ENCODE measurements at places on chromosomes 1 and 21.
A peak's percentile ranks its signal among the peaks of the same experiment; 100 is the strongest.

GRCh38 chr1:82778612-82779011 lies 977.9 kb downstream of the ADGRL2 start:
- no peak for DNase-seq

DNA sequence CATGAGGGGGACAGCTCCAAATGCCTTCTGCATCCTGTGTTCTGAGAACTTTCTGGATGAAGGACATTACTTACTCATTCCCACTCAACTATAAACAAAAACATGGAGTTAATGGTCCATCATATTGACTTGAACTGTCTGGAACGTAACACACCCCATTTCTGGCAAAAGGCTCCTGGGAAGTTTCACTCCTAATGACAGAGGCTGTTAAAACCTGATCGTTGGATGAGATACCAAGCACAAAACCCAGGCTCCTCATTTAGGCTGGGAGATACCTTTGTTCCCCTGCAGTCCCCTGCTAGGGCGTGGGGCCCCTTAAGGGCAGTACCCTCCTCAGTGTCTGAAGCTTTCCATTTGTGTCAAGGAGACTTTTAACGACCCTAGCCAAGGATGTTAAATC lies 78.9 kb downstream of the RHOU start:
- DNase-seq = no peak

- DNase-seq = no peak
Observed at GRCh38 chr1:206826394-206826793, 39.0 kb upstream of the IL20 start.

GRCh38 chr1:41738006-41738405 lies 180.7 kb downstream of the HIVEP3 start:
- DNase-seq = no peak

DNA sequence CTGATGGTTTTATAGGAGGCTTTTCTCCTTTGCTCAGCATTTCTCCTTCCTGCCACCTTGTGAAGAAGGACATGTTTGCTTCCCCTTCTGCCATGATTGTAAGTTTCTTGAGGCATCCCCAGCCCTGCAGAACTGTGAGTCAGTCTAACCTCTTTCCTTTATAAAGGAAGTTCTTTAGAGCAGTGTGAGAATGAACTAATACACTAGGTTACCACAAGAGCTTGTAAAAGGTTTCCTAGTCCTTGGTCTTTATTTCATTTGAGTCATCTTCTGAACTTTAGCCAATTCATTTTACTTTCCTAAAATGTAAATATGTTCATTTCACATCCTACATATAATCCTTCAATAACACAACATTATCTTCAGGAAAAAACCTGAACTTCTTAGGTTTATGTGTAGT lies 365.3 kb downstream of the HHIPL2 start:
- DNase-seq = no peak

GRCh38 chr1:94107141-94107540 lies 13.8 kb downstream of the ABCA4 start:
- DNase-seq = no peak

DNA sequence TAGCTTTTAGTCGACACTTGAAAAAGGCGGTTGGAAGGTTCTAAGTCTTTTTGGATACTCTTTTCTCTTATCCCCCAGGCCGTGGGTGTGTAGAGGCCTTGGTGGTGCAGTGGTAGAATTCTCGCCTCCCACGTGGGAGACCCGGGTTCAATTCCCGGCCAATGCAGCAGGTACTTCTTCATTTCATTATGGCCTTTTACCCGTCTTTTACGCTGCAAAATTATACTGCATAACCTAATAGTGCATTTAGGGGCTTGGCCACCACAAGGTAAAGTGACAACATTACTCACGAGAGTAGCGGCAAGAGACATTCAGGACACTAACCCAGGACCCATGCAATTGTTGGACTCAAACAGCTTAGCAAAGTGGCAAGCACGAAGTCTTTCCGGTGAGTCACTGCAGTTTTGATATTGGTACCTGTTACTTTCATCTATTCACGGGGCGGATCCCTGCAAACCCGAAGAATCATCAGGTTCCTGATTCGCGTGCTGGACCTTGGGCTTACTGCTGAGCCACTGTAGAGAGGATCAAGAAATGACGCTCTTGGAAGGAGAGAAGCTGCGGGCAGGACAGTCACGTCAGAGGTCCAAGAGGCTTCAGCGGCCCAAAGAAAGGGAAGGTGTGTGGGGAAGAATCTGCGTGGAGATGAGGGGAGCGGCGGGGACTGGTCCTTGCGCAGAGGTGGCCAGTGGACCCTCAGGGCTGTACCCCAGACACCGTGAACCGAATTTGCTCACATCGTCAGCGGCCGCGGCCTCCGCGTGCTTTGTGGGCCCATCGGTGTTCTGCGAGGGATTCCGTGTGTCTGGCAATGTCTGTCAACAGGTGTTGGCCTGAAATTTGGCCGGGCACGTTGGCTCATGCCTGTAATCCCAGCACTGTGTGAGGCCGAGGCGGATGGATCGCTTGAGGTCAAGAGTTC lies 12.9 kb upstream of the RNU1-4 start:
- DNase-seq = no peak

DNA sequence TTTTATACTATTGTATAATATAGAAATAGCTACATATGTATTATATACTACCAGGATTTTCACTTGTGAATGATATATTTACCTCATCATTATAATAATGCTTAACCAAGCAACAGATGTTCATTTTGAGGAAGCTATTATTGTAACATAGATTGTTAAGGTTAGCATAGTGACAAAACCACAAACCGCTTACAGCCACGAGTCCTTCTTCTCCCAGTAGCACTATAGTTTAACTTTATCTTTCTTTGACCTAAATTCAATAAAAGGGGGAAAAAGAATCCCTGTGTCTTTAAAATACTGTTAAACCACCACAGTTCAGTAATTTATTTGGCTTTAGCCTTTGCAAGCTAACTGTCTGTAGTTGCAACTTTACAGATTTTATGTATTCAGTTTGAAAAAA lies 1039.4 kb upstream of the B3GALT2 start:
- no peak for DNase-seq

DNA sequence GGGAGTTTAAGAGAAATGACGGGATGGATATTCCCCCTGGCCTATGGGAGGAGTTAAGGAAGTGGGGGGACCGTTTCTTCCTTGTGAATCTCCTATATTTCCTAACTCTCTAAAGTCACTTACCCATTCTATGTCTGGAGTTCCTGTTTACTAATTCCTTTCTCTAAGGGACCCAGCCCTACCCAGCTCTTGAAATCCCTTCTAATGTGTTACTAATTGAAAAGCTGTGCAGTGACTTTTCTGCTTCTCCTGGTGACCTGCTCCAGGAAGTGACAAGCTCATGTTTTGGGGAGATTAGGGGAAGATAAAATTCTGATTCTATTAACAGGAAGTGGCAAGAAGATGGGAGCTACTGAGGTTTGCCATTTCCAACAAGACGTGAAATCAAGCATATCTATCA lies 4.0 kb upstream of the SAMSN1 start:
- DNase-seq = no peak

- DNase-seq = no peak
Observed at GRCh38 chr21:36423771-36424433, 38.7 kb downstream of the CHAF1B start.

DNA sequence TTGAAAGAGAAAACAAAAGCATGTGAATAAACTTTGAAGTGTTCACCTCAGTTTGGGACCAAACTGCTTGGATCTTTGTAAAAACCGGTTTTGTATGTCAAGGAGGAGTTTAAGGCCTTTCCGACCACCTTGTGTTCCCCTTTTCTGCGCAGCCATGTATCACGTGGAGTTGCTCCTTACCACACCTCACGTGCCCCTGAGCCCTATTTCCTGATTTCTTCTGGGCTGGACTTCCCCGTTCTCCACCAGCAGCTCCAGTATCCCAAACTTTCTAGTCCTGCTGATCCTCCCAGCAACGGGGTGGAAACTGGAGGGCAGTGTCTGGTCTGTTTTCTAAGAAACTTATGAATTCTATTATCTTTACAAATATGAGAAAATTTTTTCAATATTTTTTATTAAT lies 1.6 kb upstream of the SH3D21 start:
- DNase-seq = no peak

DNA sequence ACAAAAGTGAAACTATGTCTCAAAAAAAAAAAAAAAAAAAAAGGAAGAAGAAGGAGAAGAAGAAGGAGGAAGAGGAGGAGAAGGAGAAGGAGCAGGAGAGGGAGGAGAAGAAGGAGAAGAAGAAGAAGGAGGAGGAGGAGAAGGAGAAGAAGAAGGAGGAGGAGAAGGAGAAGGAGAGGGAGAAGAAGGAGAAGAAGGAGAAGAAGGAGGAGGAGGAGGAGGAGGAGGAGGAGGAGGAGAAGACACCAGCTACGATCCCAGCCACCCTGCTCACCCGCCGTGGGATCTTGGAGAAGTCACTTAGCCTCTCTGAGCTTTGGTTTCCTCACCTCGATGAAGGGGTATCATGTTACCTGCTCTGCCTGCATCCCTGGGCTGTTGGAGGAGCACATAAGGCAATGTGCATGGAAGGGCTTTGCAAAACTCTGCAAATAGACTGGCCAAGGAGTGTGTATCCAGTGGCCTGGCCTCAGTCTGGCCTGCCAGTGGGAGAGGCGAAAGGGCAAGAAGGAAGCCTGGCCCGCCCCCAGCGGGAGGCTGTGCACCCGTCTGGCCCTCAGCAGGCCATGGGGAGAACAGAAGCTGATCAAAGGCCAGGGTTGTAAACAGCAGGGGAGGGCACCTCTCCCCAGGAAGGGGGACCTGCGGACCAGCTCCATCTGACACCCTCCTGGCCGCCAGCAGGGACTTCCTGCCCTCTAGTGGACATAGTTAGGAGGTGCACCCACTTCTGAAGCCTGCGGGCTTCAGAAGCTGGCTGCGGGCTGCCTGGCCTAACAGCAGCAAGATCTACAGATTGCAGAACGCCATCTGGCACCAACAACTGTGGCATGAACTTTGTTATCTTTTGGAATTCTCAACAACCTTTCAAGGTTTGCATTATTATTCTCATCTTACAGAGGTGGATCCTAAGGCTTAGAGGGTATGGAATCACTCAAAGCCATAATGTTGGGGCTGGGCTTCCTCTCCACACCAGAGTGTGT lies 19.2 kb upstream of the CDK18 start:
- peak; percentile 77 for DNase-seq

- DNase-seq = peak; percentile 53
Observed at GRCh38 chr1:40711465-40712404, 20.2 kb downstream of the NFYC start.

- peak; percentile 89 for DNase-seq
Observed at GRCh38 chr1:31760471-31761470, 3.4 kb downstream of the ADGRB2 start.

DNA sequence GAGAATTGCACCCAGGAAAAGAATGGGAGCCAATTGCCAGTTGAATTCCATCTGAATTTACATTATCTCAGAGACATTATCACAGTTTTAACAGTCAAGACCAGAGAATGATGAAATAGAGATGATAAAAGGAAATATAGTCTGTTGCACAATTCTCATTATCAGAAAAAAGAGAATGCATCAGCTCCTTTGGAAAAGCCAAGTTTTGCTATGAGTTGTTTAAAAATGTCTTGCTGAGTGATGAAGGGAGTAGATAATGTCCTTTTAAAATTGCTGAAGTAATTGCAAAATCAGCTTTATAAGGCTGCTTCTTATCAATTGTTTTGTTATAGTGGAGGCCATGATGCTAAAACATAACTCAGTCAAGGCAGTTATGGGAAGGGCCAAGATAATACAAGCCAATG lies 37.9 kb upstream of the EEIG2 start:
- no peak for DNase-seq

GRCh38 chr1:216562383-216562782 lies 139.1 kb upstream of the USH2A start:
- DNase-seq = no peak

- DNase-seq = peak; percentile 24
Observed at GRCh38 chr1:19210772-19211549, 895 bp upstream of the UBR4 start.

- no peak for DNase-seq
Observed at GRCh38 chr1:76070538-76070937, 4.0 kb upstream of the ST6GALNAC3 start.

GRCh38 chr1:164311377-164311776 lies 247.6 kb upstream of the PBX1 start:
- no peak for DNase-seq

- no peak for DNase-seq
Observed at GRCh38 chr1:230578616-230579015, 63.7 kb upstream of the COG2 start.

GRCh38 chr1:205064301-205064700 lies 20.0 kb downstream of the TMEM81 start:
- DNase-seq = no peak

DNA sequence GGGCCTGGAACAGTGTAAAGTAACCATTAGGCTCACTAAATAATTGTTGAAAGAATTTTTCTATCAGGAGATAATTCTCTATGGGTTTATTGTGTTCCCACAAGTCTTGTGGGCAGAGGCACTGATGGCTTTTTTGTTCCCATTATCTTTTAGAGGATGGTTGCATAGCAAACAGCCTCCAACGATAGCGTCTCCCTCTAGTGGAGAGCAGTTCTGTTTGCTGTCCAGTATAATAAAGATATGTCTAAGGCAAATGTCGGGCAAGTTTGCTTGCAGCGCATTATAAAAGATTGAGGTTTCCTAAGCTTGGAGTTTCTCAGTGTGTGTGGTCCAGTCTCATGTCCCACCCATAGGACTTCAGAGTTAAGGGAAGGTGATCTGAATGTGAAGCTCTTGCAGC lies 1.3 kb upstream of the SLC6A17 start:
- DNase-seq = no peak

- DNase-seq = no peak
Observed at GRCh38 chr1:248914796-248915381, 8.9 kb downstream of the PGBD2 start.

GRCh38 chr1:154822233-154822632 lies 47.8 kb downstream of the KCNN3 start:
- DNase-seq = no peak

DNA sequence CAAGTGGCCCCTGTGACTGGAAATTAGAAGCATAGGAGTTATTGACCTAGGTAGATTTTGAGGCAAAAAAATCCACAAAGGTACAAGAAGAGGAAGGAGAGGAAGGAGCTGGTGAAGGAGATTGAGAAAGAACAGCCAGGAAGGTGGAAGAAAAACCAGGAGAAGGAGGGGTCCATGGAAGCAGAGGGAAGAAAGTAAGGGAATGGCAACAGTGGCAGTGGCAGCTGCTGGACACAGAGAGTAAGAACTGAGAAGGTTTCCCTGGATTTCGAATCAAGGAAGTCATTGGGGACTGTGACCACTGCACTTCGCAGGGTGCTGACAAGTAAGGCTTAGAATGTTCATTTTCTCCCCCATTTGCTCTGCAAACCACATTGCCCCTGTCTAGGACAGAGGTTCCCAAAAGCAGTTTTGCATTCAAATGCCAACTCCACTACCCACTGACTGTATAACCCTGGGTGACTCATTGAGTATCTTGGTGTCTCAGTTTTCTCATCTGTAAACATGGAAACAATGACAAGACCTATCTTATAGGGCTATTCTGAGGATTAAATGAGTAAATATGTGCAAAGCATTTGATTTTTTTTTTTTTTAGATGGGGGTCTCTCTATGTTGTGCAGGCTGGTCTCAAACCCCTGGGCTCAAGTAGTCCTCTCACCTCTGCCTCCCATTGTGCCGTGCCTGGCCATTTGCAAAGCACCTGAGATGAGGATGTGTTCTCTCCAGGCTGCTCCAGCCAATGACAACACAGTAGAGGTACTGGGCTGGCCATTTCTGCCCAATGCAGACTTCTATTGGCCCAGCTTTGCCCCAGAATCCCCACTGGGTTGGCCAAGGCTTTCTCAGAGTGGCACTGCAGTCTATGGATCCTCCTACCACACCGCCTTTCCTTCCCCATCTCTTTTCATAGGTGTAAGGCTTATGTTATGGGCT lies 9.3 kb upstream of the CAPN2 start:
- DNase-seq = no peak

- DNase-seq = no peak
Observed at GRCh38 chr1:166888373-166889111, 12.5 kb upstream of the TADA1 start.

- DNase-seq = no peak
Observed at GRCh38 chr1:198597690-198598430, 41.0 kb upstream of the PTPRC start.
